ENCODE measurements at places on chromosomes 7 and 10. TPM values are rescaled to one million over a fixed set of nuclear protein-coding genes. Genes with fewer than 3 reads are reported as not detected.

DNA sequence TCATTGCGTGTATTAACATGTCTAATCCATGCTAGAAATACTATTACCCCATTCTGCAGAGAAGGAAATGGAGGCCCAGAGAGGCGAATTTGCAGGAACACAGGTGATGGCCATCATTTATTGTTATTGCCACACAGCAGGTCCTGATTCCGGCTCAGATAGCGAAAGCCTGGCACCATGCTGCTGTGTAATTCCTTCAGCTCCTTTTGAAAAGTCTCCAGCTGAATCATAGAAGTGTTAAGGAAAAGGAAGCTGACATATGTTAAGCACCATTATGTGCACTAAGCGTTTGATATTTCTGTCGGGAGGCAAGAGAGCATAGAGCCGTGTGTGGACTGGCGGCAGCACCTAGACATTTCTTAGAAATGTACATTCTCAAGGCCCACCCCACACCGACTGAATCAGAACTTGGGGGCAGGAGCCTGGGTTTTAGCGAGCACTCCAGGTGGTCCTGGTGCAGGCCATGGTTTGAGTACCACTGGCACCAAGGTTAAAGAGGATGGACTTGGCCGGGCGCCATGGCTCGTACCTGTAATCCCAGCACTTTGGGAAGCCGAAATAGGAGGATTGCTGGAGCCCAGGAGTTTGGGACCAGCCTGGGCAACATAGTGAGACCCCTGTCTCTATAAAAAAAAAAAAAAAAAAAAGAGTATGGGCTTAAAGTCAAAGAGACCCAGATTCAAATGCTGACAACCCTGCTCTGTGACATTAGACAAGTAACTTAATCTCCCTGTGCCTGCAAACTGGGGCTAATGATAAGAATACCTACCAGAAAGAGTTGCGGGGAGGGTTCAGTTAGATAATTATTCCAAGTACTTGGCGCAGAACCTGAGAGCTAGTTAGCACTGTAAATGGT lies 52.2 kb downstream of the UNC5B start:
- DNase-seq = no peak

DNA sequence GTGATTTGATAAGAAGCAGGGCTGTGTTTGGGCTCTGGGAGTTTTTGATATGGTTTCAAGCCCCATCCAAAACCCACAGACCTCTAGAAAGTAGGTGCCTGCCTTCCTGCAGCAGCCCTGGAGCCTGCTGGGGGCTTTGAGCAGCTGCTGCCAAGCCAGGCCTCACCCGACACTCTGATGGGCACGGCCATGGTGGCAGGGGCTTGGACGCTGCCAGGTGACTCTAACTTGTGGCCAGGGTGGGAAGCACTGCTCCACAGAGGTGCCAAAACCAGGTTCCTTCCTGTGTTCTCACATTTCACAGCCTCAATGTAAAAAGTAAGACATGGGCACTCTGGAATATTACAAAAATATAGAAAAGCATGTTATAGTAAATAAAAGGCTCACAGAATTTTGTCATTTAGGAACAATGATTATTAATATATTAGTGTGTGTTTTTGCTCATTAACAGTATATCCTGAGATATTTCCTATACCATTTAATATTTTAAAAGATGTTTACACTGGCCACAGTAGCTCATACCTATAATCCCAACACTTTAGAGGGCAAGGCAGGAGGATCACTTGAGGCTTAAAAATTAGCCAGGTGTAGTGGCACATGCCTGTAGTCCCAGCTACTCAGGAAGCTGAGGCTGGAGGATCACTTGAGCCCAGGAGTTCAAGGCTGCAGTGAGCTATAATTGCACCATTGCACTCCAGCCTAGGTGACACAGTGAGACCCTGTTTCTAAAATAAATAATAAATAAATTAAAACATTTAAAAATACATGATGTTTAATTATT lies 95.1 kb downstream of the EGFR start:
- DNase-seq = no peak

GRCh38 chr10:121741248-121741792 lies 143.1 kb upstream of the FGFR2 start:
- no peak for DNase-seq

GRCh38 chr7:121579639-121580038 lies 183.5 kb upstream of the FAM3C start:
- no peak for DNase-seq

DNA sequence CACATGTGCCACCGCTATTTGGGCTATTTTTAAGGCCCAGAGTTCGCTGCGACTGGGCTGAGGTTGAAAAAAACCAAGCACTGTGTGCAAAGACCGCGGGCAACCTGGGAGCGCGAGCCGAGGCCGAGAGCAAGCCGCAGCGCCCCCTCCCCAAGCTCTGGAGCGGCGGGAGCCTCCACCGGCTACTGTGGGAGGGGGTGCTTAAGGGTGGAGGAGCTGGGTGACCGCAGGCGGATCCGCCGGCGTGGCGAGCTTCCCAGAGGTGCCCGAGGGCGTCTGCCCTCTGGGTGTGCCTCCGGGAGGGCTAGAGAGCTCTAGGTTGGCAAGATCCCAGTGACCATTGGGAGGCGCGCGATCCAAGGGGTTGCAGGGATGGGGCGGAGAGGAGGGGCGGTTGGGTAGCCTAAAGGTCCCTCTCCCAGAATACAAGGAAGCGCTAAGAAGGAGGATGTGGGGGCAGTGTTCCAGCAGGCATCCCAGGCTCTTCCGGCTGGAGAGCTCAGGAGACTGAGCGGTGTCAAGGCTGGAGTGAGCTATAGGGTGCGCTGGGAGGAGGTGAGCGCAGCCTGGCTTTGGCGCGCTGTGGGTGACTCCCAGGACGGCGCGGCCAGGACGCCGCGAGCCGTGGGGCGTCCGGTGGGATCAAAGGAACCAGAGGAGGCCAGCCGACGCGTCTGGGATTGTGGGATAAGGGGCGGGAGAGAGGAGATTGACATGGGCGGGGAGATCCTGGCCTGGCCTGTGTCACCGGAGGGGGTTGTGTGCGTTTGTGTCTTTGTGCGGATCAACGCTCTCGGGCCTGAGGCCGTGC lies 8.0 kb downstream of the DLX5 start:
- no peak for DNase-seq

The SVOPL gene
- polyA plus RNA-seq = not detected

The CRTAC1 gene
- polyA plus RNA-seq = not detected

The CACNA2D1 gene
- polyA plus RNA-seq = 11.0 TPM

DNA sequence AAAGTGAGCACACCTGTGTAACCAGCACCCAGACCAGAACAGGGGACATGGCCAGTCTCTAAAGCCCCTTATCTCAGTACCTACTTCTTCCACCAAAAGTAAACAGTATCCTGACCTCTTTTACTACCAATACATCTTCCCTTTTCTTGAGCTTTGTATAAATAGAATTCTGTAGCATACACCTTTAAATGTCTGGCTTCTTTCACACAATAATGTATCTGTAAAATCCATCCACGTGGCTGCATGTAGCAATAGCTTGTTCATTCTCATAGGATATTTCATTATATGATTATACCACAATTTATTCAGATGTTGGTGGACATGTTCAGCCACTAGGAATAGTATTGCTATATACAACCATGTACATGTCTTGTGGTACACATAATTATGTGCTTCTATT lies 40.6 kb downstream of the BTBD16 start:
- DNase-seq = no peak

The UPK3B gene
- polyA plus RNA-seq = not detected

- no peak for DNase-seq
Observed at GRCh38 chr10:113473011-113473410, 79.8 kb upstream of the HABP2 start.
